ENCODE measurements at places on chromosomes 12 and 14. TPM values are rescaled to one million over a fixed set of nuclear protein-coding genes. Genes with fewer than 3 reads are reported as not detected.

The GZMB gene
- not detected for total RNA-seq

- DNase-seq: no peak
Observed at GRCh38 chr12:40152783-40153383, 47.0 kb upstream of the SLC2A13 start.

GRCh38 chr12:116852303-116852702 is 28.9 kb downstream of the HRK start:
- no peak for DNase-seq

- DNase-seq: no peak
Observed at GRCh38 chr12:129339336-129339735, 486.1 kb downstream of the GLT1D1 start.

DNA sequence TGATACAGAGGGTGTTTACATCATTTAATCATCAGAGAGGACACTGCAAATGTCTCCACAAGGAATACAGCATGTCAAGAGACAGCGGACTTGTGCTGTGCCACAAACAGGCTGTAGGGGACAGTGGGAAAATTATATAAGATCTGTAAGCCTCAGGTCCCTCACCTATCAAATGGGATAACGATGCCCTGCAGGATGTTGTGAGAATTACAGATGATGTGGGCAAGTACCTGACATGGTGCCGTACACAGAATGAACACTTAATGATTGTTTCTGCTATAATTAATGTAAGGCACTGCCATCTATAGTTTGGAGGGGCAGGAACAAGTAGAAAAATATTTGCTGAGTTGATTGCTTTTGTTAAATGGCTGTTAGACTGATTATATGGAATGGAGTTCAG is 81.9 kb upstream of the GTF2A1 start:
- no peak for DNase-seq

DNA sequence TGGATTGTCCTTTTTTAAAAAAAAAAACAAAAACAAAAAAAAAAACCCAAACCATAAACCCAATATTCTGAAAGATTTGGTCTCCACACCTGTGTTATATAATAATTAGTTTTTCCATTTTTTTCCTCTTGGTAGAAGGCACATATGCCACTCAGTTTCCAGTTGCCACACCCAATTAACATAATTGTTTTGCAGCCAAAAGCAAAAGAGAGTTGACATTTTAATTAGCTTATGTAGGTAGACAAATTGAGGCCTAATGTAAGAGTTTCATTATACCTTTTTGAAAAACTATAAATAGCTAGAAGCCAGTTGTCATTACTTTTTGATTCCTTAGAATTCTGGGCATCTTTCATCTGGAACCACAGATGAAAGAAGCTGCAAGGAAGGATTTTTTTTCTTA is 21.0 kb downstream of the PTPN11 start:
- DNase-seq: no peak

- DNase-seq: peak; percentile 76
Observed at GRCh38 chr14:29168149-29168548, 401.6 kb downstream of the FOXG1 start.
